ENCODE measurements at places on chromosomes 12 and 14.

DNA sequence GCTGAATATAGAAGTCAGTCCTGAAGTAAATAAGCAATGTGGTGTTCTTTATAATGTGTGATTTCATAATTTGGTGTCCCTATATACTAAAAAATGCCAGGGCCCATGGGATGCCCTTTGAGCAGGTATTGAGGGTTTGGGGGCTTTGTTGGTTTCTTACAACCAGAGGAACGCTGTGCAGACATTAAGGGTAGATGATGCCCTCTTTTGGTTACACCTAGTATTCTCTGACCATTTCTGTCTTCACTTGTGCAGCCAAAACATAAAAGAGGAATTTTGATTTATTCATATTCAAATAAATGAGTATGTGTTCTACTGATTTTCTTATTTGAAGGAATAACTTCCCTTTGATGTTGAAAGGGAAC, 3.0 kb downstream of the LGR5 start:
- DNase-seq, result no peak

GRCh38 chr14:104749111-104749649, 3.8 kb upstream of the SIVA1 start:
- DNase-seq, result no peak

GRCh38 chr12:119728444-119728745, 60.5 kb downstream of the PRKAB1 start:
- DNase-seq, result no peak

- no peak for DNase-seq
Observed at GRCh38 chr12:41908206-41908605, 236.5 kb downstream of the GXYLT1 start.

DNA sequence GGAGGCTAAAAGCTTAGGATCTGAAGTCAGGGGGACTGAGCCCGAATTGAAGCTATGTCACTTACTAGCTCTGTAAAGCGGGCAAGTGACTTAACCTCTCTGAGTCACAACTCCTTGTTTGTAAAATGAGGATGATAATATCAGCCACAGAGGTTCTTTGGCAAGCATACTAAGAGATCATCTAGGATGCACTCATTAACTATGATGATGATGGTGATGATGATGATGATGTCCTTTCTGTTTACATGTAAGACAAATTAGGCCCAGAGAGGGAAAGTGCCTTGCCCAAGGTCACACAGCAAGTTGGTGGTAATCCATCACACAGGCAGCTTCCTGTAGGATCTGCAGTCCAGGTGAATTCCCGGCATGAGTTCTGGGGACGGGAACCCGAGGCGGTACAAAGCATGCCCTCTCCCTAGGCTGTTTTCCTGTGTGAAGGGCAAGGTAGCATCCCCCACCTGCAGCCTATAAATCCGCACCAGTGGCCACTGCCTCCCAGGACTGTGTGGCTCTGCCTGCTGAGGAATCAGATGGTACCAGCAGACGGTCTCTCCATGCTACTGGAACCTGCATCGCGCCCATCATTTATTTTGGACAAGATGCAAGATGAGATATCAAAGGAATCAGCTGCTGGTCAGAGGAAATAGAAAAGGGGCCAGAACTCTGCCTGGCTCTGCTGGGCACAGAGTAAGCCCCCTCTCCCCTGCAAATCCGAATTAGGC, 55.2 kb downstream of the MAP1LC3B2 start:
- DNase-seq, result no peak

DNA sequence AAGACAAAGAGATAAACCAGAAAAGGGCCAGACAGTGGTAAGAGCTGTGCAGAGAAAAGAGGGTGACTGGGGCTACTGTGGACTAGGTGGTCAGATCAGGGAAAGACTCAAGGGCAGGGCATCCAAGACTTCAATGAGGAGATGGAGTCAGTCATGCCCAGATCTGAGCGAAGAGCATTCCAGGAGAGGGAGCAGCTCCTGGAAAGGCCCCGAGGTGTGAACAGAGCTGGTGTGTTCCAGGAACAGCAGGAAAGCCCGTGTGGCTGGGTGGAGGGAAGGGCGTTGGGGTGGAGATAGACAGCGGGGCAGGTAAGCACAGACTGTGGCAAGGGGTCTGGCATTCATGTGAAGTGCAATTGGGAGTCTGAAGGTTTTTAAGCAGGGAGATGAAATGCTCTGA, 16.8 kb downstream of the TTC7B start:
- DNase-seq, result no peak

DNA sequence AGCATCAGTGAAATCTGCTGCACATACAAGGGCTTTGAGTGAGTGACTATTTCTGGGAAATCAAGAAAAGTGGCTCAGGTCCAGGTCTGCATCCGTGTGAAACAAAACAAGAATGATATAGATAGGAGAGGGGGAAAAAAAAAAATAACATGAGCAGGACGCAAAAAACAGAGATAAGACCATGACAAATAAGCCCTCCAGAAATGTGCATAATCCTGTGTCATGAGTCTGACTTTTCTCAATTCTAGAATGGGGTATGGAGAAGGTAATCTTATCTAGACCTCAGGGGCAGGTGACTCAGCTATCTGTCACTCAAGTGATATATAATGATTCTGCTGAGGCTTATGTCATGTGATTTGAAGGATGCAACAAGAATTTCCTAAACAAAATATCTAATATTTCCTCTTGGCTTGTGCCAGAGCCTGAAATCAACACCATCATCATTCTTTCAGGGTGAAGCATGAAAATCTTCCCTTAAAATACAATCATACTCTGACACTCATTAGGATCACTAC, 250.0 kb downstream of the PHLDA1 start:
- DNase-seq, result no peak

Data from NCI-H2227 treated with DMSO at 0.1 percent for 48 hours (cell line).